Inflammatory macrophage treated with lipopolysaccharide for 1 hour (primary cell): ENCODE measurements at places on chromosomes 11 and 22.

- no peak for DNase-seq
These were observed 1447.7 kb downstream of the TBC1D22A start for GRCh38 chr22:48210198-48210580.

DNA sequence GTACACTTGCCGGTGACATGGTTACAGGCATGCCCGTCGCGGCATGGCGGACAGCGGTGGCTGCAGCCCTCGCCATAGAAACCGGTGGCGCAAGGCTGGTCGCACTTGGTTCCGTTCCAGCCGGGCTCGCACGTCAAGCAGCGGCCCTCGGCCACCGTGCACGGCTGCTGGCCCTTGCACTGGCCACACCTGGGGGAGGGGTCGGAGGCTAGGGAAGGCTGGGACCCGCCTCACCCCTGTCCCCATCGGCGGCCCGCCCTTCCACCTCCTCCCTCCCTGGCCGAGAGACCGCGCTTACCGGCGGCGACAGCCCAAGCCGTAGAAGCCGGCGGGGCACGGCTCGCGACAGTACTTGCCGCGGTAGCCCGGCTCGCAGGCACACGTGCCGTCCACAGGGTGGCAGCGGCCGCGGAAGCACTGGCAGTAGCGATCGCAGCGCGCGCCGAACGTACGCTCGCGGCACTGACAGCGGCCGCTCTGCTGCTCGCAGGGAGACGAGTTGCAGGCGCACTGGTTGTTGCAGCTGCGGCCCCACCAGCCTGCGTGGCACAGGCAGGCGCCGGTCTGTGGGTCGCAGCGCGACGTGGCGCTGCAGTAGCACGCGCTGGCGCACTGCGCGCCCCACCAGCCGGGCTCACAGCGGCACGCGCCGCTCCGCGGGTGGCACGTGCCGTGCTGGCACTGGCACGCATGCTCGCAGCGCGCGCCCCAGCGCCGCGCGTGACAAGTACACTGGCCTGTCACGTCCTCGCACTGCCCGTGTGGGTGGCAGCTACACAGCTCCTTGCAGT is 6.7 kb downstream of the SCARF2 start:
- DNase-seq, result peak; percentile 42

- DNase-seq, result peak; percentile 39
These were observed 667 bp downstream of the CD81 start for GRCh38 chr11:2377511-2378443.

- peak; percentile 74 for DNase-seq
These were observed 505 bp downstream of the NUDT22 start for GRCh38 chr11:64226507-64227051.
